BE2C (cell line): ENCODE measurements at places on chromosomes 12 and 14.

DNA sequence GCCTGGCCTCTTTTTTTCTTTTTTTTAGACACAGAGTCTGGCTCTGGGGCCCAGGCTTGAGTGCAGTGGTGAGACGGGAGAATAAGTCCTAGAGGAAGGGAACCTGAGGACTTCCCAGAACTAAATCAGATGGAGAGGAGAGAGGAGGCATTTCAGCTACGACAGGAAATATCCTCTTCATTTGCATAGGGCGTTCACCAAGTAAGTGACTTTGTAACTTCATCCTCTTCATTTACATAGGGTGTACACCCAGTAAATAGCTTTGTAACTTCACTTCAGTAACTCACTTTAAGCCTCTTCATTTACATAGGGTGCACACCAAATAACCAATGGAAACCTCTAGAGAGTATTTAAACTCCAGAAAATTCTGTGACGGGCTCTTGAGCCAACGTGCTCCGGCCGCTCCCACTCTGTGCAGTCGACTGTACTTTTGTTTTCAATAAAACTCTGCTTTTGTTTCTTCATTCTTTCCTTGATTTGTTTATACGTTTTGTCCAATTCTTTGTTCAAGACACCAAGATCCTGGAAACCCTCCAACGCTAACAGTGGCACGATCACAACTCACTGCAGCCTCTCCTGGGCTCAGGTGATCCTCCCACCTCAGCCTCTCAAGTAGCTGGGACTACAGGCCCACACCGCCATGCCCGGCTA lies 21.4 kb upstream of the ANKRD9 start:
- DNase-seq, result no peak

GRCh38 chr12:109493090-109493489 lies 15.7 kb downstream of the UBE3B start:
- DNase-seq, result no peak

- no peak for DNase-seq
Measured at GRCh38 chr14:74611650-74612349, at the start of gene LTBP2. Gene LTBP2 (minus strand): TSS chr14:74612237. CDS start chr14:74611944, 293 bp downstream.

GRCh38 chr12:79327465-79327864 lies 363.3 kb downstream of the PAWR start:
- no peak for DNase-seq

GRCh38 chr12:128009108-128009507 lies 257.9 kb upstream of the TMEM132C start:
- DNase-seq, result no peak

GRCh38 chr12:121455766-121456420 lies 56.0 kb downstream of the RNF34 start:
- no peak for DNase-seq

DNA sequence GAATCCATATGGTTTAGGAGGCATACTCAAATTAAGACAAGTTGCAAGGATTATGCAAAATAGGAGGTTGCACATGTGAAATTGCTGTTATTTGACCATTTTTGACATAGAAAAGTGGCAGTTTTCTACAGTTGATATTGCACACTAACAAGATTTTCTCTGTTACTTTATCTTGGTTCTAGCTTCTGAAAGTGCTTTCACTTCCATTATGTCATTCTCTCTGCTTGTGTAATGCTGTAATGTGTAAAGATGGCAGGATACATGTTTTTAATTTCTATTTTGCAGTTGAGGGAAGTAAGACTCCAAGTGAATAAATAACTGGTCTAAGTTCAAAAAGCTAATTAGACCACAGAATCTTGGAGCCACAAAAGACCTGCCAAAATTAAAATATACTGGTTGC lies 60.6 kb downstream of the MYRFL start:
- no peak for DNase-seq

DNA sequence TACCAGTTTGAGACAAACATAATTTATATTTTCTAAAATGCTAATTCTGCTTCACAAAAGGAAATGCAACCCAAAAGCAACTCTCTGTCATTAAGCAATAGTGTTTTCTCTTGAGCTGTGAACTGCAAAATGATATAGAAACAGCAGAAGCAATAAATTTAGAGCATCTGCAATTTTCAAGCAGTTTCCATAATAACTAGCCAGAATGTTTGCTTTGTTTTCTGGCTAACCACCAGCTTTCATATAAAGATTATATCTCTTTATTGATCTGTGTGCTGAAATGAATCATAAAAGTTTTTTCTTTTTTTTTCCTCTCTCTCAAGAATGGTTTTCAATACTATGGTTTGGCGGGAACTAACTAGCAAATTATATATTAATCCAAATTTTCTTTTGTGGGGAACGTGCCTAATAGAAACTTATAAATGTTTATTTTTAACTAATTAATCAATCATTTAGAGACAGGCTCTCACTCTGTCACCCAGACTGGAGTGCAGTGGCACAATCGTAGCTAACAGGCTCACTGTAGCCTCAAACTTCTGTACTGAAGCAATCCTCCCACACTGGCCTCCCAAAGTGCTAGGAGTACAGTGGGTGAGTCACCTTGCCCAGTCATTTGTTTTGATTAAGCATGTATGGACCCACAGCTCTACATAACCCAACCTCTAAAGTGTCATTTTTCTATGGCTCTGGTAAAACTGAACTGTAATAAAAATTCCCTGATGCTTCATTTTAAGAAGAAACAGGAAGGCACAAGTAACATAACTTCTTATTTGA lies 830.1 kb upstream of the MGAT4C start:
- DNase-seq, result no peak

GRCh38 chr12:28130625-28131598 lies 59.3 kb upstream of the CCDC91 start:
- no peak for DNase-seq

- peak; percentile 42 for DNase-seq
Measured at GRCh38 chr12:29149691-29150281, 708 bp downstream of the FAR2 start.

- DNase-seq, result no peak
Measured at GRCh38 chr14:77580964-77581505, 35.4 kb downstream of the SPTLC2 start.

DNA sequence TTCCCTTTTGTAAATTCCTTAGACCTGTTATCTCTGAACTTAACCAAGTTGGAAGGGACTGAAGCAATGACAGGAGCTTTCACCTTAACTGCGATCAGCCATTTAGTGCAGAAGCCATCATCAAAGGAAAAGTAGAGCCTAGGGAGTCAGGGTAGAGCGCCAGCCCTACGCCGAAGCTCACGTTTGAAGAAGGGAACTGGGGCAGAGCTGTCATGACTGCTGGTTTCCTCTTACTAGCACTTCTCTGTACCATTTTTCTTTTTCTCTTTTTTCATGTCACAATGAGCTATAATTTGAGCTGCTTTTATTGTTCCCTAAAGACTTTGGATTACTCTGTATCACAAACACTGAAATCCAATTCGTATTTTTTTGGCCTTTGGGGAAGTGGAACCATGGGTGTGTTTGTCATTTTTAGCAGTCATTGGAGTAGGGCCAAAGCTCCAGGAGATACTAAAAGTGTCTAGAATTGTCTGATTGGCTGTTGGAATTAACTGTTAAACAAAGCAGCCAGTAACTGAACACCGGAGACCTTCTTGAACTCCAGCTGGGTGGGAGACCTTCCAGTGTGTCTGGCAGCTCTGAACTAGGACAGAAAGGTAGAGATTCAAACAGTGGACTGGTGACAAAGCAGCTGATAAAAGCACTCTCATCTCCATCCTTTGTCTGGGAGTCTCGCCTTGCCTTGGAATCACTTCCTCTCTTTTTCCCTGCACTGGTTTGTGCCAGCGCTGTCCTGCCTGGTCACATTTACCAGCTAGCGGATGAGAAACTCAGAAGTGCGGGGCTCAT lies 9.1 kb downstream of the MTRFR start:
- DNase-seq, result no peak

- no peak for DNase-seq
Measured at GRCh38 chr12:20731274-20731673, 36.1 kb downstream of the SLCO1C1 start.

GRCh38 chr12:40262657-40263056 lies 37.9 kb downstream of the LRRK2 start:
- no peak for DNase-seq

- no peak for DNase-seq
Measured at GRCh38 chr14:94876306-94876705, 106.4 kb upstream of the GSC start.

- DNase-seq, result peak; percentile 72
Measured at GRCh38 chr12:6039894-6040601, 84.4 kb downstream of the VWF start.

DNA sequence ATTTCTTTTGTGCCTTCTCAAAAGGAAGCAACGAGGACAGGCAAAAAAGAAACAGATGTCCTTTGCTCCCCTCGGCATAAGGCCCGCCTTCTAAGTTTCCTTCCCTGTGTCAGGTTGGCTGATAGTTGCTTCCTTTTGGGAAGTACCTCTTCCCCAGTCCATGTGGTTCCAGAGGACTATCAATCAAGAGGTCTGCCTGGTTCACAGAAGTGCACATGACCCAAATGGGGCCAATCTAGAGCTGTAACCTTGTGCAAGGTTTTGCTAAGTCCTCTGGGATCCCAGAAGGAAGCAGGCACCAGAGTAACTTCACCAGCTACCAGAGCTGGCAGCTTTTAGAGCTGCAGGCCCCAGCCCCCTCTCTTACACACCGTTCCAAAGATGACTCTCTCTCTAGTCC lies 42.6 kb downstream of the TMEM63C start:
- DNase-seq, result no peak

DNA sequence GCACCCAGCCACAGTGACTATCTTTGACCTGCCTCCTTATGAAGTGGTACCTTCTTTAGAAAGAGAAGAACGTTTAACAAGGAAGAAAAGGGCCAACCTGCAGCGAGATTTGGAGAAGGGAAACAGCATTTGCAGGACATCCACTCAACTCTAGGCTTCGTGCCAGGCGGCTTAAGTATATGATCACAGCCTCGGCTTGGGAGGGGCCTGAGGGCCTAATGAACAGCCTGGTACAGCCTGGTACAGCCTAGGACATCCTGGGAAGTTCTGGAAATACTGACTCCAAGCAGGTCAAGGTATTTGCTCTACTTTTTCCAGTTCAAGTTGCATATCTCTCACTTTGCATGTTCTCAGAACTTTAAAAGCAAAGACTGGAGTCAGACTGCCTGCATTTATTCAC lies 16.1 kb downstream of the HCAR2 start:
- peak; percentile 19 for DNase-seq

DNA sequence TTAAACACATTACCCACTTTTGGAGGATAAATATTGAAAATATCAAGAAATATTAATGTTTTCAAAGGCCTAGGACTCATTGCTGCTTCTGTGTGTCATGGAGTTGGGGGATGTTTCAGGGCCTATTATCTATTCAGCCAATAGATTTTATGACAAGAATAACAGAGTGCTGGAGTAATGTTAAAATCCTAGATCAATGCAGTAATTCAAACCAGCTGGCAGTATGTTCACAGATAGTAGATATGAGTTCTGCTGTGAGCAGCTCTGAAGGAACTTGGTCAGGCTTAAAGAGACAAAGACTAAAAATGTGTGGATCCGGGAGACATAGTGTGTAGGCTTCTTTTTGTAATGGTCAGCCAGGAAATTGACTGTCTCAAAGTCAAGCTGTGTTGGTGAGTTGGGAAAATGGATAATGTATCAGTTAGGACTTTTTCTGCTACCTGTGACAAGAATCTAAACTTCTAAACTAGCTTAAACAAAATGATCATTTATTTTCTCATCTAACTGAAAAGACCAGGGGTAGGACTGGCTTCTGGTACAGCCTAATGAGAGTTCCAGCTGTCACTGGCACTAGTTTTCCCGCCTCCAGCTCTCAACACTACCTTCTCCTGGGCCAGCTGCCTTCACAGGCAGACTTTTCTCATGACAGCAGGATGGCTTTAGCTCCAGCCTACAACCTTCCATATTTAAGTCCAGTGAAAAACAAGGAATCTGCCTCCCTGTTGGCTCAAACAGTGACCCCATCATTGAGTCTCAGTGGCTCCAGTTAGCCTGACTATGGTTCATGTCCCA lies 16.3 kb upstream of the POLR3B start:
- no peak for DNase-seq

GRCh38 chr14:90132821-90133570 lies 71.2 kb downstream of the KCNK13 start:
- no peak for DNase-seq

- peak; percentile 22 for DNase-seq
Measured at GRCh38 chr12:14403711-14404196, 38.3 kb downstream of the ATF7IP start.

- DNase-seq, result no peak
Measured at GRCh38 chr12:111260732-111261131, 108.2 kb downstream of the PHETA1 start.

GRCh38 chr14:104895786-104896661 lies 28.7 kb upstream of the PLD4 start:
- peak; percentile 82 for DNase-seq

- no peak for DNase-seq
Measured at GRCh38 chr12:47065546-47065945, 13.9 kb upstream of the PCED1B start.

DNA sequence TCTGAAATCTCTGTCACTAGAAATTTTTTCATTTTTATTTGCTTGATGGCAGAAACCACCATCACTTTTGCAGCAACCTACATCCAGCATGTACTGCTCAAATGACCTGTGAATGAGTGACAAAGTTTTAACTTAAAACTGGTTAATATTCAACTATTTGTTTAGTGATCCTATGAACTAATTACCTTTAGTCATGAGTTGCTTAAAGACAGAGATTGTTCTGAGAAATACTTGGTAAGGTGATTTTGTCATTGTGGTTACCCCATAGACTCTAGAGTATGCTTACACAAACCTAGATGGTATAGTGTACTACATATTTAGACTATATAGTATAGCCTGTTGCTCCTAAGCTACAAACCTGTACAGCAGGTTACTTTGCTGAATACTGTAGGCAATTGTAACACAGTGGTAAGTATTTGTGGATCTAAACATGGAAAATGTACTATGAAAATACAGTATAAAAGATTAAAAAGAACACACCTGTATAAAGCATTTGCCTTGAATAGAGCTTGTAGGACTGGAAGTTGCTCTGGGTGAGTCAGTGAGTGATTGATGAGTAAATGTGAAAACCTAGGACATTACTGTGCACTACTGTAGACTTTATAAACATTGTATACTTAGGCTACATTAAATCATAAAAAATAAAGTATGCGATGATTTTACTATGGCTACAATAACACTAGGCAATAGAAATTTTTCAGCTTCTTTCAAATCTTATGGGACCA lies 256.6 kb upstream of the PPFIA2 start:
- DNase-seq, result no peak

DNA sequence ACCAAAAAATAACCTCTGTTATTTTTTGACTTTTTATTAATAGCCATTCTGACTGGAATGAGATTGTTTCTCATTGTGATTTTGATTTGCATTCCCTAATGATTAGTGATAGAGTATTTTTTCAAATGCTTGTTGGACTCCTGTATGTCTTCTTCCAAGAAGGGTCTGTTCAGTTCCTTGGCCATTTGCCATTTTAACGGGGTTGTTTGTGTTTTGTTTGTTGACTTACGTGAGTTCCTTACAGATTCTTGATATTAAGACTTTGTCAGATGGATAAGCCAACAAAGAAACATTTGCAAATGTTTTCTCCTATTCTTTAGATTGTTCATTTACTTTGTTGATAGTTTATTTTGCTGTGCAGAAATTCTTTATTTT lies 651.6 kb upstream of the LRFN5 start:
- DNase-seq, result no peak
